ENCODE measurements at places on chromosomes 1 and 21.
A peak's percentile ranks its signal among the peaks of the same experiment; 100 is the strongest.

DNA sequence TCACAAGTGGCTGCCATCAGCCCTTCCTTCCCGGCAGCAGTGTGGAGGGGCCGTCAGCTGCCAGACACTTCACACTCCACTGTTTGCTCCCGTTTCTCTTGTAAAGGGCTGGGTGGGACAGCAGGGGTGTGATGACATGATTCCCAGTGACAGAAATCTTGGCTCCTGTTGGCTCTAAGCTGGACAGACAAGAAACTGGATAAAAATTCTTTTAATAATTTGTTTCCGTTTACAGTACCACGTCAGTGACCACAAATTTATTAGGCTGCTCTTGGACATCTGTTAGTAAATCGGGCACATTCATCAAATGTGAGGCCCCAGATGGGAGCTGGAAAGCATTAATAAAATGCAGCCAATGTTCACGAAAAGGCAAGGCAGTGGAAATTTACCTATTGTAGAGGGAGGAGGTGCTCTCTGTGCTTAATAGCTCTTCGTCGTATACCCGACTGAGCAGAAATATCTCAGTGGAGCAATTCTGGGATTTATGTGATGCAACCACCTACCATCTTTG is 353.7 kb upstream of the GREM2 start:
- no peak for DNase-seq

DNA sequence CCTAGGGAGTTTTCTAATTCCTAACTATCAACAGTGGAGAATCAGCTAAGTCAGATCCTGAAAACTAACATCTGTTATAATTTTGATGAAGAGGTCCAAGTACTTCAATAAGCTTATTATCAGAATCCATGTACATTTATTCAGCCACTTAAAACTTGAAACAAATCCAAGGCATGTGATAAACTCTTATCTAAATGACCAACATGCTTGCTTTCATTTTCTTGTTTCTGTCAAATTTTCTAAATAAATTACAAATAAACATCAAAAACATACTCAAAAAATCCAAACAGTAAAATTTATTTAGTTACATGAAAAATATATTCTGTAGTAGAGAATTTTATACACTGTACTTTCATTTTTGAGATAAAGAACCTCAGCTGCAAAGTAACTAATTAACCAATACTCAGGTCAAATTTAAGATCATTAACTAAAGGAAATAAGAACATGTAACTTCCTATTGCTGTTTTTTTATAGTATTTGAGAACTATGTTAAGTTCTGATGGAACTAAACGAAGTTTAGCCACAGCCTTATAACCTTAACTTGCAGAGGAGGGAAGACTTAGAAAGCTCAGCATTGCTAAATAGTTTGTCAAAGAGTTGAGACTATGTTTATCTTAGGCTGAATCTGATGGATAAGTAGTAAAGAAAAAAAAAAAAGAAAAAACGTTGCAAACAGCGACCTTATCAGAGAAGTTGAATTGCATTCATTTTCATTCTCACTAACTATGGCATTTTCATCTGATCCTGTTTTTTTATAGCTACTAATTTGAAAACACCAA is 44.9 kb downstream of the SYNJ1 start:
- DNase-seq: no peak

- no peak for DNase-seq
Measured at GRCh38 chr1:2087766-2088165, 37.6 kb downstream of the PRKCZ start.

DNA sequence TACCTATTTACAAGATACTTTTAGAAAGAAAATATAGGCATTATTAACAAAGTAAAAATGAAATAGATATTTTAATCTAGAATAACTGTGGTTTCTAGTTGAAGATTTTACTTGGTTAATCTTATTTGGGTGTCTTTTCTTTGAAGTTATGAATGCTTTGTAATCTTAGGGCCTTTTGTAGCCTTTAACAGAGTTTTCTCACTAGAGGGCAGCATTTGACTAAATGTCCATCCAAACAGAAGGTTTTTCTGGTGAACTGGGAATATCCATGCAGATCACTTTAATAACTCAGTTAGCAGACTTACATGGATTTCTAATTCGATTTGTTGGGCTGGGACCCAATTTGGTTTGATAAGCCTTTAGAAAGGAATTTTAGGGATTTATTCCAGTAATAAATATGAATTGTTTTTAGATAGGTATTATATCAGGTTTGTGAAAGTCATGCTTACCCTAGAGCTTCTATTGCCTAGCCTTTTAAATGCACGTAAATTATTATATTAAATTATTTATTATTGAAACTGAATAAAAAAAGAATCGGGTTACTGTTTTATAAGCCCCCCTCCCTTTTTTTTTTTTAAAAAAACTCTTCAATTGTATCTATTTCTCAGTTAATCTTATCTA is 119.7 kb downstream of the ZNF326 start:
- peak; percentile 62 for DNase-seq
